ENCODE measurements at places on chromosomes 2 and 18. TPM values are rescaled to one million over a fixed set of nuclear protein-coding genes. Genes with fewer than 3 reads are reported as not detected.

SFTPB gene
- not detected for polyA plus RNA-seq

- H3K4me1 ChIP-seq, result no peaks in the 10 kb centered on the region
- DNase-seq, result no peak
- no peaks in the 10 kb centered on the region for H3K27me3 ChIP-seq
- no peak overlapping the region for H3K27ac ChIP-seq
- no peaks in the 10 kb centered on the region for H3K36me3 ChIP-seq
- H3K4me3 ChIP-seq, result no peak overlapping the region
Measured at GRCh38 chr2:79716266-79716665, 203.4 kb downstream of the CTNNA2 start.

- peak; percentile 61 for DNase-seq
- no peak overlapping the region for H3K27ac ChIP-seq
- peaks cover 30% of the 10 kb centered on the region for H3K27me3 ChIP-seq
- no peaks in the 10 kb centered on the region for H3K36me3 ChIP-seq
- peak overlapping the region; percentile 46 for H3K4me3 ChIP-seq
Measured at GRCh38 chr2:132037527-132038178, 124.1 kb downstream of the ANKRD30BL start.

DNA sequence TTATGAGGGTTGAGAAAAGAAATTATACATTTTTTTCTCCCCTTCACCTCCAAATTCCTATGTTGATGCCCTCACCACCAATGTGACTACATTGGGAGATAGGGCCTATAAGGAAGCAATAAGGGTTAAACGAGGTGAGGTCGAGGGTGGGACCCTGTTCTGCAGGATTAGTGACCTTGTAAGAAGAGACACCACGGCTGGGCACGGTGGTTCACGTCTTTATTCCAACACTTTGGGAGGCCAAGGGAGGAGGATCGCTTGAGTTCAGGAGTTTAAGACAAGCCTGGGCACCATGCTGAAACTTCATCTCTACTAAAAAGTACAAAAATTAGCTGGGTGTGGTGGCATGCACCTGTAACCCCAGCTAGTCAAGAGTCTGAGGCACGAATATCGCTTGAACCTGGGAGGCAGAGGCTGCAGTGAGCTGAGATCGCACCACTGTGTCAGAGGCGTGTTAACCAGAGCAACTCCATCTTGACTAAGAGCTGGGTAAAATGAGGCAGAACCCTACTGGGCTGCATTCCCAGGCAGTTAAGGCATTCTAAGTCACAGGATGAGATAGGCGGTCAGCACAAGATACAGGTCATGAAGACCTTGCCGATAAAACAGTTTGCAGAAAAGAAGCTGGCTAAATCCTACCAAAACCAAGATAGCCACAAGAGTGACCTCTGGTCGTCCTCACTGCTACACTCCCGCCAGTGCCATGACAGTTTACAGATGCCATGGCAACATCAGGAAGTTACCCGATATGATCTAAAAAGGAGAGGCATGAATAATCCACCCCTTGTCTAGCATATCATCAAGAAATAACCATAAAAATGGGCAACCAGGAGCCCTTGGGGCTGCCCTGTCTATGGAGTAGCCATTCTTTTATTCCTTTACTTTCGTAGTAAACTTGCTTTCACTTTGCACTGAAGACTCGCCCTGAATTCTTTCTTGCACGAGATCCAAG is 77.0 kb downstream of the NCAPH start:
- H3K4me1 ChIP-seq, result no peaks in the 10 kb centered on the region
- H3K27me3 ChIP-seq, result no peaks in the 10 kb centered on the region
- no peaks in the 10 kb centered on the region for H3K36me3 ChIP-seq

GPR35 gene
- polyA plus RNA-seq, result 1.2 TPM

DNA sequence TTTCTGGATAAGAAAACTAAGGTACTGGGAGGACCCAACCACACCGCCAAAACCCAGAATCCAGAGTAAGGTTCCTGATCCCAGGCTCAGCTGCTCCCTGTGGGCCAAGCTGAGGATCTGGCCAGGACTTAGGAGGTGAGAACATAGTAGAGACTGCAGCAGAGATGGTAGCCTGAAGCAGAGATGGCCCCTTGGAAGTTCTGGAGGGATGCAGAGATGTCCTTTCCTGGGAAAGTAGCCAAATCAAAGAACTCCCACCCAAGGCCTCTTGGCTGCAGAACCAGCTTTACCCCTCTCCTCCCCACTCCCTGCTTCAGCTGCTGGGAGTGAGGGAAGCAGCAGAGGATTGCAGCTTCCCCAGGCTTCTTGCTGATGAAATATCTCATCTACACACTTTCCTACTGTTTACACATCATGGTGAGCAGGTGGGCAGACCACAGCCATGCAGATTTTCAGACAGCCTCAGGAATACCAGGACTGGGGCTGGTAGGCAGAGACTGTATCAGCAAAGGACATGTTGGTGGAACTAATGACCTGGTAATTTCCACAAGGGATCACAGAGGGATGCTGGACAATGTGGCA is 32.7 kb downstream of the TMEM17 start:
- no peak overlapping the region for H3K4me3 ChIP-seq
- H3K27me3 ChIP-seq, result no peaks in the 10 kb centered on the region
- no peak for DNase-seq

GRCh38 chr2:63581298-63581961 is 6.8 kb downstream of the WDPCP start:
- DNase-seq, result no peak
- no peak overlapping the region for H3K4me3 ChIP-seq
- no peaks in the 10 kb centered on the region for H3K27me3 ChIP-seq
- H3K27ac ChIP-seq, result peak overlapping the region; percentile 85
- peaks cover 5% of the 10 kb centered on the region for H3K4me1 ChIP-seq

GRCh38 chr2:42921721-42922120 is 129.3 kb upstream of the HAAO start:
- peaks cover 37% of the 10 kb centered on the region for H3K4me1 ChIP-seq
- DNase-seq, result no peak
- no peak overlapping the region for H3K27ac ChIP-seq
- no peak overlapping the region for H3K4me3 ChIP-seq

Data from SK-N-SH (cell line).